Temporal lobe (tissue), 4 donors: ENCODE measurements at places on chromosomes 1 and 21. TPM values are rescaled to one million over a fixed set of nuclear protein-coding genes. Genes with fewer than 3 reads are reported as not detected.

The PRDM16 gene
- 5.9 TPM for total RNA-seq

The IFT25 gene
- 15.2 TPM for total RNA-seq

The SPRR2E gene
- total RNA-seq: not detected

The PEAR1 gene
- total RNA-seq: 0.98 TPM

The RGS21 gene
- 0.25 TPM for total RNA-seq

The PSMA5 gene
- total RNA-seq: 21.1 TPM

The CCDC190 gene
- total RNA-seq: 0.98 TPM

The F5 gene
- total RNA-seq: under 0.01 TPM

The POGK gene
- total RNA-seq: 48.9 TPM

The CD48 gene
- total RNA-seq: not detected

The RBP7 gene
- not detected for total RNA-seq

The HEYL gene
- total RNA-seq: 0.98 TPM

The SFN gene
- total RNA-seq: not detected

The COL24A1 gene
- 0.74 TPM for total RNA-seq

The KIF14 gene
- 1.5 TPM for total RNA-seq

The ZNF648 gene
- 0.25 TPM for total RNA-seq

The GRIK3 gene
- 34.7 TPM for total RNA-seq

The C1orf226 gene
- total RNA-seq: 2.2 TPM

The COL6A2 gene
- total RNA-seq: 25.8 TPM

The CPLANE2 gene
- 10.3 TPM for total RNA-seq

The MIA3 gene
- 43.3 TPM for total RNA-seq

The FMOD gene
- 2.2 TPM for total RNA-seq

The DNAJC6 gene
- total RNA-seq: 123 TPM

The SRM gene
- total RNA-seq: 35.4 TPM
